Immature natural killer cell (primary cell): ENCODE measurements at places on chromosomes 6 and 20.

- no peak for DNase-seq
Measured at GRCh38 chr6:6978731-6979130, 129.0 kb upstream of the RREB1 start.

GRCh38 chr6:85490516-85491248, 40.8 kb downstream of the NT5E start:
- no peak for DNase-seq

DNA sequence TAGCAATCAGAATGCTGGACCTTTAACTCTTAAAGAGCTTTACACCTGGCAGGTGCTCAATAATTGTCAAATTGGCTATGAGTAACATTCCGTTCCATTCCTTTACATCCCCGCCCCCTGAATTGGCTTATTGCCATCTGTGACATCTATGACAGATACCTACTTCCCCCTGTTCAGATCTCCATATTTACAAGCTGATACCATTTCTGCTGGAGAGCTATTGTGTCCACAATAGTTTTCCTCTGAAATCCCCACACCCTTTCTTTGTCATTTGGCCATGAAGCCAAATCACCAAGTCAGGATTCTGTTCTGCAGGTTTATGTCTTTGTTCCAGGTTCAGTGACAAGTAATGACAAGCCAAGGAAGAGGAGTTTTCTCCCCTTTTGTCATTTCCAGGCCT, 3.2 kb downstream of the CDH26 start:
- DNase-seq = no peak

GRCh38 chr6:1995636-1996035, 249.8 kb downstream of the GMDS start:
- DNase-seq = no peak

DNA sequence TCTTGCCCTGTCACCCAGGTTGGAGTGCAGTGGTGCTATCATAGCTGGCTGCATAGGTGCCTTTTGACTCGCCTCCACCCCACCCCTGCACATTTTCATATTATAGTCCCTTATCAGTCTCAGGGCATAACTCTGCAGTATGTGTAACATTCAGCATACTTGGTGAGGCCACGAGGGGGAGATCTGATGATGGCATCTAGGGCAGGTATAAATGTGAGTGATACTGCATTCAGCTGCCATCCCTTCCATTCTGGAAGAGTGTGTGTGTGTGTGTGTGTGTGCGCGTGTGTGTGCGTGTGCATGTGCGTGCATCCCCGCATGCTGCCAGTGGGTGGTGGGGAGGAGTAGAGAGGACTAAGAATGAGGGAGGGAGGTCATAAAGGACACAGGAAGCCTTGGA, 81.4 kb downstream of the JARID2 start:
- DNase-seq = no peak

DNA sequence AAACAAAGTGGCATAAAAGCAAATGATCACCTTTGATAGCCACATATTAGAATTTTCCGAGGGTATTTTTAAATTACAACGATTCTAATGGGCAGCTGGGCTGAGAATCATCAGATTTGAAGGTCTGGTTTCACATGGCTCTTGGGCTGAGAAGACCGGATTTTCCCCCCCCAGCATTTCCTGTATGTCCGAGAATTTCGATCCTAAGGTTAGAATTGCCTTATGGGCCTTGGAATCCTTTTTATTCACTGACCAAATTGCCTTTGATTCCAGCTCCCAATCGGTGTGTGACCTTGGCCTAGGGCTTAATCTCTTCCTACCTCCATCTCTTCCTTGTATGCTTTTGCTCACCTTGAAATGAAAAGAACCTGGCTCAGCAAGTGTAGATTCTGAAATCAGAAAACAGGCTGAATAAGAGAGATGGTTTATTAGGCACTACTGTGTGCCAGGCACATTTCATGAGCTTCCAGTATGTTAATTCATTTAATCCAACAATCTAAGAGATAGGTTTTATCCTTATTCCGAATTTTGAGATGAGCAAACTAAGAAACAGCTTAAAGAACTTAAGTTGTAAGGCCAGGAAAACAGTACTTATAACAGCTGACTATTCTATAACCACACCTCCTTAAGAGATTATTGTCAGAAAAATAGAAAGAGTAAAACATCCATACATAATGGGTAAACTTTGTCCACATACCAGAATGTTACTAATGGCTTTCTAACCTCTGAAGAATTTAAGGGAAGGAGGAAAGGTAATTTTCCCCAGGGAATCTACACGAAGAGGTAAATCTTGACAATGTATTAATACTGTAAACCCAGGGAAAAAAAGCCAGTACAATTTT, 39.4 kb downstream of the HFE start:
- DNase-seq = no peak

GRCh38 chr6:155171109-155171746, 92.6 kb upstream of the CLDN20 start:
- DNase-seq = peak; percentile 10

GRCh38 chr20:40720099-40720498, 31.1 kb upstream of the MAFB start:
- no peak for DNase-seq

GRCh38 chr20:58693226-58694006, 816 bp downstream of the NPEPL1 start:
- DNase-seq = no peak

DNA sequence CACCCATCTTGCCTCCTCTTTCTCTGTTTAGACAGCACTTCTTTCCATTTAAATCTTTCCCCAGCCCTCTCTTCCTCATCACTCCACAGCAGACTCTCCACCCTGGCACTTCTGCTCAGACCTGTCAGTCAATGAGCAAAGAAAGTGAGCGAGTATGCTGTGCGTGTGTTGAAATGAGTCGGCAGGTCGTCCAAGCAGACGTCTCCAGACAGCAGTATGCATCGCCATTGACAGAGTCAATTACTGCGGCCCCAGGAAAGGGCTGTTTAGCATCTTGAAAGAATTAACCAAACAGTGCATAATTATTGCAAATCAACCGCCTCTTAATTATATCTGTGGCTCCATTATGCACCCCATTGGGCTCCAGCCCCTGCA, 54.8 kb upstream of the KCNG1 start:
- DNase-seq = no peak

DNA sequence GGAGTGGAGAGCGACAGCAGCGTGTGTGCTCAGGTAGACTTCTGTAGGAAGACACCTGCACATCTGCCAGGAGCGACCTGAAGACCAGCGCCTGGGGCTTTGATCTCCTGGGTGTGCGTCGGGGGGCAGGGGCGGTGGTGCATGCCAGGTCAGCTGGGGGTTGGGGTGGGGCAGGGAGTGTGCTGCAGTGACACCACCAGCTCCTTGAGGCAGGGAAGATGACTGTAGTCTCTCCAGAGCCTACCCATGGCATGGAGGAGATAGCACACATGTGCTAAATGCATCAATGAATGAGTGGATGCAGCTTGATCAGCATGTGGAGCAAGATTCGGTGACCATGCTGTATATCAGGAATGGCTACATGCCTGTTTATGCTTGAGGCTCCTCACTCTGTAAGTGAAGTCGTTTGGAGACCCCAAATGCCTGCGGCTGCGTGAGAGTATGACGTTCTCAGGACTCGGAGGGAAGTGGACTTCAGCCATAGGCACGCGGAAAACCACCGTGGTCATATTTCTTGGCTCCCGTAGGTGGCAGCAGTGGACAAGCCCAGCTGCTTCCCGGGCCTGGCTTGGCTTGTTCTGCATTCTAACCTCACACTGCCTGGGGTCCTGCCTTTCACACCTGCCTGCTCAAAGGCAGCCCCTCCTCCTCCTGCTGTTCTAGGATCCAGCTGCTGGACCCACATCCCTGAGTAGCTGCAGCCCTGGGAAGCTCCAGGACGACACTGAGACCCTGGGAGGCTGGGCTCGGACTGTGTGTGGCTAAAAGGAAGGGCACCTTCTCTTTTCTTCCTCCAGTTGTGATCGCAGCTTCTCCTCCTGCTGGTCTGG, 39.4 kb upstream of the KCNK16 start:
- no peak for DNase-seq

DNA sequence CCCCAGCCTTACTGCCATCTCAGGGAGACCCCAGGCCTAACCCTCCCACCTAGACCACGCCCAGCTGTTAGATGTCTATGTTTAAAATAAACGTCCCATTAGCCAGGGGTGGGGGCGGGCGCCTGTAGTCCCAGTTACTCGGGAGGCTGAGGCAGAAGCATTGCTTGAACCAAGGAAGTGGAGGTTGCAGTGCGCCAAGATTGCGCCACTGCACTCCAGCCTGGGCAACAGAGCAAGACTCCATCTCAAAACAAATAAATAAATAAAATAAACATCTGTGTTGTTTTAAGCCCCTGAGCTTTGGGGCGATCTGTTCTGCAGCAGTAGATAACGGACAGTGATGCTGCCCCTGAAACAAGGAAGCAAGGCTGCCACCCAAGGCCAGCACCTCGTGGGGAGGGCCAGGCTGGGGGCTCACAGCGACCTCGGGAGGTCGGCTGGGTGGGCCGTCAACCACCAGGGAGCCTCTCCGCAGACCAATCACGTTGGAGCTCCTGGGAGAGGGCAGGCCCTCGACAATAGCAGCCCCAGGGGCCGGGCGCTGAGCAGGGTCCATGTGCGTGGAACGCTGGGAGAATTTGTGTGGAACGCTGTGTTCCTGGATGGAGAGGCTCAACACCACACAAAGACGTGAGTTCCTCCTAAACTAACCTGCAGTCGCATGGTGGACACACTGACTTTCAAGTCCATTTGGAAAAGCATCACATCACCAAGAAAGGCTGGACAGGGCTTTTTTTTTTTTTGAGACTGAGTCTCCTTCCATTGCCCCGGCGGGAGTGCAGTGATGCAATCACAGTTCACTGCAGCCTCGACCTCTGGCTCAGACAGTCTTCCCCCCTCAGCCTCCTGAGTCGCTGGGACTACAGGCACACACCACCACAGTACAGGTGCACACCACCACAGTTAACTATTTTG, 1.0 kb upstream of the HELZ2 start:
- DNase-seq = no peak

- peak; percentile 88 for DNase-seq
Measured at GRCh38 chr6:3157131-3157933, at the start of gene TUBB2A. TUBB2A (minus strand) TSS chr6:3157544; CDS start chr6:3157463, 81 bp downstream.

DNA sequence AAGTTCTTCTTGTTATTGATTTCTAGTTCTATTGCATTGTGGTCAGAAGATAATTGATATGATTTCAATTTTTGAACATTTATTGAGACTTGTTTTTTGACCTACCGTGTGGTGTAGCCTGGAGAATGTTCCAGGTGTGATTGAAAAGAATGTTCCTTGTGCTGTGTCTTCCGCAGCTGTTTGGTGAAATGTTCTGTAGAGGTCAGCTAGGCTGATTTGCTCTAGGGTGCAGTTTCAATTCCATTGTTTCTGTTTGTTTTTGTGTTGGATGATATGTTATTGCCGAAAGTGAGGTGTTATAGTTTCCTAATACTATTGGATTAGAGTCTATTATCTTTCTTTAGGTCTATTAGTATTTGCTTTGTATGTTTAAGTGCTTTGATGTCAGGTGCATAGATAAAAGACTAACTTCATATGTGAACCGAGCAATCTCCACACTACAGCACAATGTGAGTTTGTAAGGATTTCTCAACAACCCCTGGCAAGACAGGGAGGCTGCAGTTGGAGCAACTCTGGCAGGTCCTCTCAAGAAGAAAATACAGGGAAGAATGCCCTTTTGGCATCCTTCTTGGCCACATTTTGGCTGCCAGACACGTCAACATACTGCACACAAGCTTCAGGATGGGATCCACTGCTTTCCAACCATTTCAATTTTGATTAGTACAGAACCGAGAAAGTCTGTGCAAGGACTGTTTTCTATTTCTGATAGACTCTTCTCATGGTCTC, 320.7 kb downstream of the RNF144B start:
- DNase-seq = no peak

DNA sequence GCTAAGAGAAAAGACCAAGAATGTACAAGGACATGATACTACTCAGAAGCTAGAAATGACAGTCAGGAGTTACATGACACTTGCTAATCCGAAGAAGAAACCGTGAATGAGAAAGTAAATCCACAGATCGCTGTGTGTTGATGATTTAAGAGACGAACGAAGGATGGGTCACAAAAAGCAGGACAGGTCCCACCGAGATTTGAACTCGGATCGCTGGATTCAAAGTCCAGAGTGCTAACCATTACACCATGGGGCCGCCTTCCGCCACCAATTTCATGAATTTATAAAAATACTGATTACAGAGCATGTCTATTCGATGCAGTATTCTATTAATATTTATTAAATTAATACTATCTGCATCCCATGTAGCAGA, 54.0 kb upstream of the BTN3A2 start:
- DNase-seq = peak; percentile 59
